Mesothelial cell of epicardium (in vitro differentiated cells): ENCODE measurements at places on chromosomes 7 and 10.
A peak's percentile ranks its signal among the peaks of the same experiment; 100 is the strongest.

DNA sequence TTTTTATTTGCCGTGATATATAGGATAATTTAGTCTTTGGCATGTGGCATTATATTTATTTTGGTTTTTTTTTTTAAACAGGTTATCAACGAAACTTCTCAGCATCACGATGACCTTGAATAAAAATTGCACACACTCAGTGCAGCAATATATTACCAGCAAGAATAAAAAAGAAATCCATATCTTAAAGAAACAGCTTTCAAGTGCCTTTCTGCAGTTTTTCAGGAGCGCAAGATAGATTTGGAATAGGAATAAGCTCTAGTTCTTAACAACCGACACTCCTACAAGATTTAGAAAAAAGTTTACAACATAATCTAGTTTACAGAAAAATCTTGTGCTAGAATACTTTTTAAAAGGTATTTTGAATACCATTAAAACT lies 9.1 kb downstream of the VIM start:
- H3K36me3 ChIP-seq: peaks cover 25% of the 10 kb centered on the region
- H3K27ac ChIP-seq: no peak overlapping the region
- H3K4me1 ChIP-seq: peaks cover 10% of the 10 kb centered on the region
- H3K27me3 ChIP-seq: no peaks in the 10 kb centered on the region

GRCh38 chr10:124198871-124199270 lies 105.5 kb upstream of the CHST15 start:
- H3K27me3 ChIP-seq: peaks cover 7% of the 10 kb centered on the region
- no peak overlapping the region for H3K27ac ChIP-seq
- no peak for DNase-seq
- no peaks in the 10 kb centered on the region for H3K36me3 ChIP-seq

DNA sequence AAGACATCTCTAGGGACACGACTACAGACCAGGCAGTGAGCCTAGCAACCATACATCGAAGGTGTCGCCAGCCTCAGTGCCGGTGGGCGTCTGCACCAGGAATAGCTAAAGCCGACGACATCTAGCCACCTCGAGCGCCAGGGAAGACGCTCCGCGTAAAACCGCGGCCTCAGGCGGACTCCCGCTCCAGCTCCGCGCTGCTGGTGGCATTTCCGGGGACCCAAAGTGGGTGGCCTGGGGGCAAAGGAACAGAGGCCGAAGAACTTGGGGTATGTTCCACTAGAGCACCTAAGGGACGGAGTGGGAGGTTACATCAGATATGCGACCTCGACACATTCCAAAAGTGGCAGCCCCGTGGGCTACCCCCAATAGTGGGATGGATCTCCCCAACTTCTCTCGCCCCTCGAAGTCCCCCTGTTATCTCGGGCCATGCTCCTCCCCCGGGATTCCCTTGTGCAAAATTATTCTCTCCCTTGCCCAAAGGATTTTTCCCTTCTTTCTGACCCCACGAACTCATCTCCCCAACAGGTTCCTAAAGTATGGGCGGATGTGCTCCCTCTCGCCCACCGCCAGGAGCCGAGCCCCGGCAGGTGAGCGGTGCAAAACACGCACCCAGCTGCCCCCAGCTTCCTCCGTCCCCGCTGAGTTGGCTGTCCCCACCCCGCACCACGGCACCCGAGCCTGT lies 1.2 kb downstream of the KCNMA1 start:
- no peak overlapping the region for H3K27ac ChIP-seq
- DNase-seq: peak; percentile 50
- peak overlapping the region; percentile 95 for H3K4me3 ChIP-seq
- peaks cover 40% of the 10 kb centered on the region for H3K27me3 ChIP-seq

- H3K27ac ChIP-seq: peak overlapping the region; percentile 21
- no peaks in the 10 kb centered on the region for H3K27me3 ChIP-seq
- DNase-seq: no peak
- no peak overlapping the region for H3K4me3 ChIP-seq
These were observed 32.6 kb downstream of the PDZD8 start for GRCh38 chr10:117342641-117343040.

DNA sequence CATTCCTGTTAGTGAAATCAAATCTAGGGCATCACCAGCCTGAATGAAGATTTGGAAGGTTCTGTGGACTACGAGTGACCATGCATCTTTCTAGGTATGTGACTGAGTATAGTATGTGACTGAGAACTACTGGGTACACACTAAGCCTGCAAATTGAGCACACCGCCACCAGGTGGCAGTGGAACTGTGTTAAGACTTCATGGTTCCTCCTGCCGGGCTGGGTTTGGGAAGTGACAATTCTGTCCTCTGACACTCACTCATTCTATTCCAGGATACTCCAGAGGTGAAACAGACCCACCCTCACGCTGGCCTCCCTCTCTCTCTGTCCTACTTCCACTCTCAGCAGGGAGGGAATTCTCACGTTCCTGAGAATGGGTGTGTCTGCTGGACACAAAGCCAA lies 84.0 kb upstream of the TMEM248 start:
- H3K27me3 ChIP-seq: no peaks in the 10 kb centered on the region
- H3K27ac ChIP-seq: no peak overlapping the region
- DNase-seq: no peak
- H3K36me3 ChIP-seq: no peaks in the 10 kb centered on the region
- H3K4me1 ChIP-seq: no peaks in the 10 kb centered on the region

DNA sequence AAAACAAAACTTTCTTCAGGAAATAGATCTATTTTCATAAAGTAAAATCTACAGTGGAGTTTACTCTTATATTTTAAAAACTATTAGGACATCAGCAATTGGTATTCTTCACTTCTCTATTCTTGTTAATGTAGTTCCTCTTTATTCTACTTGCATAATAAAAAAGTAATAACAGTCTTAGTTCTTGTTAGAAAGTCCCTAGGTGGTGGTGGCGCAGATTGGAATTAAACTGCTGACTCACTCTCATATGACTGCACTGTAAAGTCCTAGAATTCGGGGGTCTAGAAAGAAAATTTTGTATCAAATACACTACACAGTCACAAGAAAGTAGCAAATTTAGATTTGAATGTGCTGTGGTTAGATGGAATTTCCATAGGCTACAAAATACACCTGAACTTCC lies 44.6 kb upstream of the TES start:
- no peak overlapping the region for H3K4me3 ChIP-seq
- H3K4me1 ChIP-seq: peaks cover 22% of the 10 kb centered on the region
- no peaks in the 10 kb centered on the region for H3K36me3 ChIP-seq
- H3K27ac ChIP-seq: no peak overlapping the region
- no peak for DNase-seq

DNA sequence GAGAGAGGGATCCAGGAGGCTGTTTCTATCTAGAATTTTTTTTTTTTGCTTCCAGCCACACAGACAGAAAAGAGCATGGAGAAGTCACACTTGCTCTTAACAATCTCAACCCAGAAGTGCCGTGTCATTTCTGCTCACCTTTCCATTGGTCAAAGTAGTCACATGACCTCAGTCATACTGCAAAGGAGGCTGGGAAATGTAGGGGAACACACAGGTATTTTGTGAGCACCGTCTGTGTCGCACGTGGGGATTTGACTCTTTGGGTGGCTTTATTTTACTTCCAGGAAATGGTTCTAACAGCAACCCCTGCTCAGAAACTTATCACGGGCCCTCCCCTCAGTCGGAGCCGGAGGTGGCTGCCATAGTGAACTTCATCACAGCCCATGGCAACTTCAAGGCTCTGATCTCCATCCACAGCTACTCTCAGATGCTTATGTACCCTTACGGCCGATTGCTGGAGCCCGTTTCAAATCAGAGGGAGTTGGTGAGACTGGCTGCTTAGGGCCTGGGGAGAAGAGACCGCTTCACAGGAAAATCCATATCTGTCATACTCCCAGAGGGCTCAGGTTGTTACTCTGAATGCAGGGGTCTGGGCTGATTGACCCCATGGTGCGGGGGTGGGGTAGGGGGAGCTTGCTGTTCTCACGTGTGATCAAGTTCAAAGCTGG lies 13.1 kb upstream of the CPA1 start:
- no peak for DNase-seq
- H3K27me3 ChIP-seq: no peaks in the 10 kb centered on the region
- H3K4me1 ChIP-seq: peaks cover 66% of the 10 kb centered on the region
- no peaks in the 10 kb centered on the region for H3K36me3 ChIP-seq
- no peak overlapping the region for H3K4me3 ChIP-seq

GRCh38 chr7:132441935-132442334 lies 134.3 kb downstream of the PLXNA4 start:
- H3K4me1 ChIP-seq: peaks cover 3% of the 10 kb centered on the region
- no peak for DNase-seq
- no peak overlapping the region for H3K4me3 ChIP-seq
- no peak overlapping the region for H3K27ac ChIP-seq
- no peaks in the 10 kb centered on the region for H3K36me3 ChIP-seq
- H3K27me3 ChIP-seq: peaks cover 36% of the 10 kb centered on the region

- DNase-seq: no peak
- H3K27me3 ChIP-seq: no peaks in the 10 kb centered on the region
- H3K27ac ChIP-seq: peak overlapping the region; percentile 48
- H3K4me1 ChIP-seq: peaks cover 8% of the 10 kb centered on the region
- no peaks in the 10 kb centered on the region for H3K36me3 ChIP-seq
- no peak overlapping the region for H3K4me3 ChIP-seq
These were observed 87.7 kb downstream of the PTPRZ1 start for GRCh38 chr7:121960678-121961077.

DNA sequence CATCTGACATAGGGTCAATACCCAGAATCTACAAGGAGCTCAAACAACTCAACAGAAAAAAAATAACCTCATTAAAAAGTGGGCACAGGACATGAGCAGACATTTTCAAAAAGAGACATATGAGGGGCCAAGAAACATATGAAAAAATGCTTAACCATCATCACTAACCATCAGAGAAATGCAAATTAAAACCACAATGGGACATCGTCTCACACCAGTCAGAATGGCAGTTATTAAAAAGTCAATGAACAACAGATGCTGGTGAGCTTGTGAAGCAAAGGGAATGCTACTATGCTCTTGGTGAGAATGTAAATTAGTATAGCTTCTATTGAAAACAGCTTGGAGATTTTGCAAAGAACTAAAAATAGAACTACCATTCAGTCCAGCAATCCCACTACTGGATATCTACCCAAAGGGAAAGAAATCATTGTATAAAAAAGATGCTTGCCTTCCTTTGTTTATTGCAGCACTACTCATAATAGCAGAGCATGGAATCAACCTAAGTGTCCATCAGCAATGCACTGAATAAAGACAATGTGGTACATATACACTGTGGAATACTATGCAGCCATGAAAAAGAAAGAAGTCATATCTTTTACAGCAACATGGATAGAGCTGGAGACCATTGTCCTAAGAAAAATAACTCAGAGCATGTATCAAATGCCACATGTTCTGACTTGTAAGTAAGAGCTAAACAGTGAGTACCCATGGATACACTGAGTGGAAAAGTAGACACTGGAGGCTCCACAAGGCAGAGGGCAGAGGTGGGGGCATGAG lies 139.8 kb downstream of the ADARB2 start:
- H3K4me1 ChIP-seq: peaks cover 5% of the 10 kb centered on the region
- H3K36me3 ChIP-seq: no peaks in the 10 kb centered on the region
- H3K4me3 ChIP-seq: no peak overlapping the region
- H3K27me3 ChIP-seq: peaks cover 24% of the 10 kb centered on the region

GRCh38 chr10:76172020-76172419 lies 740.6 kb downstream of the LRMDA start:
- no peak for DNase-seq
- H3K27me3 ChIP-seq: peaks cover 20% of the 10 kb centered on the region
- no peak overlapping the region for H3K4me3 ChIP-seq
- peaks cover 6% of the 10 kb centered on the region for H3K36me3 ChIP-seq
- no peaks in the 10 kb centered on the region for H3K4me1 ChIP-seq

DNA sequence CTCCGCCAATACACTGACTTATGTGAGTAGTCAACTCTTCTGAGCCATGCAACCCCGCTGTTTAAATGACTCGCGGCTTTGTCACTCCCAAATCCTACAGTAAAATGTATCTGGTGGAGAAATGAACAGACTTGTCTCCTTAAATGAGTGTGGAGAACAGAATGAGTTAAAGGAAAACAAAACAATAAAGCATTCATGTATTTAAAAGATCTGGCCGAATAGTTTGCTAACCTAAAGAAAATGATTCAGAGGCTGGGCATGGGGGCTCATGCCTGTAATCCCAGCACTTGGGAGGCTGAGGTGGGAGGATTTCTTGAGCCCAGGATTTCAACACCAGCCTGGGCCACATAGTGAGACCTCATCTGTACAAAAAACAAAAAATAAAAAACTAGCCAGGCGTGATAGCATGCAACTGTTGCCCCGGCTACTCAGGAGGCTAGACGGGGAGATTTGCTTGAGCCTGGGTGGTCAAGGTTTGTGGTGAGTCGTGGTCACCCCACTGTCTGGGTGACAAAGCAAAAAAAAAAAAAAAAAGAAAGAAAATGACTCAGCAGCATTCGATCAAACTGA lies 86.5 kb upstream of the PFKP start:
- H3K27me3 ChIP-seq: peaks cover 4% of the 10 kb centered on the region
- H3K36me3 ChIP-seq: no peaks in the 10 kb centered on the region
- no peak for DNase-seq
- H3K4me1 ChIP-seq: peaks cover 7% of the 10 kb centered on the region
- H3K4me3 ChIP-seq: no peak overlapping the region

DNA sequence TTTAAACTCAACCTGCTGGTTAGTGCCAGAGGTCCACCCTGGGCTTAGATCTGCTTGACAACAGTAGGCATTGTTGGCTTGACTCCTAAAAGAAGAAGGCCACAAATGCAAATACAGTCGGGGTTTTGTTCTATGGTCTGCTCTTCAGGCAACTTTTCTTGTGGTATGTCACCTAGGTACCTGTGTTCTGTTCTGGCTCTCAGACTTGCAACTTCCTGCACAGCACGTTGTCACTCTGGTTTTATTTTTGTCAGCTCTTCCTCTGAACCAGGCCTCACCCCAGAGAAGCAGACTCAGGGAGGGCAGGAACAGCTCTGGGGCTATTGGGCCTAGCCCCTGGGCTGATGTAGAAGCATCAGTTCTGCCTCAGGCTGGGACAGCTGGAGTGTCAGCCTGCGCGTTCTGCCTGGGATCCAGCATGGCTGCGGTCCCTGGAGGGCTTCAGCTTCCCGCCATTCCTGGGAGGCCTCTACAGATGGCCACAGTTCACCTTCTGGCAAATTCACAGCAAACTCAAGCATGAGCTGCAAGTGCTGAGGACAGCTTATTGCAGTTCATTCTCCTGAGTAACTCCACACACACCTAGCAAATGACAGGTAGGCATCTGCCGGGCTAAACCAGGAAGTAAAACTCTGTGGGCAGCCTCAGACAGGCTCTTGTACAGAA lies 11.0 kb upstream of the PDCD4 start:
- peaks cover 39% of the 10 kb centered on the region for H3K4me1 ChIP-seq
- no peaks in the 10 kb centered on the region for H3K27me3 ChIP-seq
- H3K27ac ChIP-seq: peak overlapping the region; percentile 23
- H3K4me3 ChIP-seq: no peak overlapping the region

- no peak overlapping the region for H3K4me3 ChIP-seq
- H3K4me1 ChIP-seq: peaks cover 8% of the 10 kb centered on the region
- H3K27me3 ChIP-seq: peaks cover 14% of the 10 kb centered on the region
- H3K36me3 ChIP-seq: no peaks in the 10 kb centered on the region
- DNase-seq: no peak
These were observed 945 bp downstream of the TAS2R40 start for GRCh38 chr7:143222782-143223181.

- H3K27ac ChIP-seq: no peak overlapping the region
- H3K36me3 ChIP-seq: no peaks in the 10 kb centered on the region
- no peak overlapping the region for H3K4me3 ChIP-seq
- peaks cover 2% of the 10 kb centered on the region for H3K27me3 ChIP-seq
- H3K4me1 ChIP-seq: no peaks in the 10 kb centered on the region
- DNase-seq: no peak
These were observed 106.6 kb upstream of the INHBA start for GRCh38 chr7:41809529-41809939.
